ENCODE measurements at places on chromosomes 4 and X. TPM values are rescaled to one million over a fixed set of nuclear protein-coding genes. Genes with fewer than 3 reads are reported as not detected.

GRCh38 chr4:2341911-2342652 lies 76.4 kb downstream of the ZFYVE28 start:
- DNase-seq, result no peak

Gene KLKB1
- 0.85 TPM for total RNA-seq

- no peak for DNase-seq
Observed at GRCh38 chr4:6955261-6955911, 45.8 kb downstream of the TBC1D14 start.

GRCh38 chr4:164446516-164446915 lies 307.4 kb upstream of the SMIM31 start:
- DNase-seq, result no peak

Gene TCEAL3
- total RNA-seq, result 34.6 TPM

GRCh38 chr4:156941940-156942548 lies 29.6 kb downstream of the PDGFC start:
- DNase-seq, result peak; percentile 33

Data from left cardiac atrium (tissue), 4 donors.